ENCODE measurements at places on chromosomes 13 and 19.

DNA sequence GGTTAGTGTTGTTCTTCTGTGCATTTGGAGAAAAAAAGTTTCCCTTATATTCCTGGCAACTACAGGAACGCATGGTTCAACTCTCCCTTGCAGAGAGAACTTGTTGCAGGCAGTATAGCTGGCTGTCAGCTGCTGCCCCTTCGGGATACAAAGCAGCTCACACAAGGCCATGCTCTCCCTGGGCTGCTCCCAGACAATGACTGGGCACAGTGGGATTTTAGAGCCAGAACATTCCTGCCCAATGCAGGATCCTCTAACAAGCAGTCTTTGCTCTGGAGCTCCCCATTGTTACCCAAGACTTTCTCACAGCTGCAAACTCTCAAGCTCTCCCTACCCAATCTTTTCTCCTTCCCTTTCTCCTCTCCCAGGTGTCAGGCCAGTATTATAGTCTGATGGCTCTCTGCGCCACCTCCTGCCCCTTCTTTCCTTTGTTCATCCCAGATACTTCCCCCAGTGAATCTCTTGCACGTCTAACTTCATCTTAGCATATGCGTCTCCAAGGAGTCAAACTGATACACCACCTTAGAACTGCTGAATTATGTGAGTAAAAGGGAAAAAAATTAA is 27.5 kb upstream of the SERPINE3 start:
- DNase-seq, result no peak

DNA sequence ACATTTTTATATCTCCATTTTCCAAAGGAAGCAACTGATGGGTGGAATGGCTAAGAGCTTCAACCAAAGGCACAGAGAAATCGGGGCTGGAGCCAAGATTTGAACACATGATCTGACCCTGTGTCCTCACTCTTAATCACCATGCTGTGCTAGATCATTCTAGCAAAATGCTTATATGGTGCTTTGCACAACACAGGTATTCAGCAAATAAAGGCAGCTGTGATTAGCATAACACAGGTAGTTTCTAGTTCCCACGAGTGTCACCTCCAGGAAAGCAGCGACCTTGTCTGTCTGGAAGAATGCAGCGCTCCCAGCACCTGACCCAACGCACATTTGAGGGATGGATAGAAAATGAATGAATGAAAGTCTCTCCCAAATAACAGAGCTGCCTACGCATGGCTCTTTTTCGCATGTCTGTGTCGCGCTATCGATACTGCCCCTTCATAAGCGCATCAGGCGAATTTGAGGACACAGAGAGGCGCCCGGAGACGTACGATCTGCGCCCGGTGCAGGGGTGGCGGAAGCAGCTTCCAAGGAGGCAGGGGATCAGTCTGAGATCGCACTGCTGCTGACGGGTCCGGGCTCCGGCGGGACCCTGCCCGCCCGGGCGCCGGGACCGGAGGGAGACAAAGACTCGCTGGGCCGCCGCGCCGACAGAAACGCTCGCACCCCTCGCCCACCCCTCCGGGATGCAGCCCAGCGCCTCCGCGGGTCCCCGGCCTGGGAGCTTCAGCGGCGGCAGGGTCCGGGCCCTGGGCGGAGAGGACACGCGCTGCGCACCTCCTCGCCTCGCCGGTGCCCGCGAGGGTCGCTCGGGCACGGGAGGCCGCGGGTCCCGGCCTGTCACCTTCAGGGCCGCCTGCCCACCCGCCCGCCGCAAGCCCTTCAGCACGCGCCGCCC is 609 bp downstream of the EPS15L1 start:
- DNase-seq, result peak; percentile 65

- no peak for DNase-seq
Observed at GRCh38 chr13:97440598-97441170, 6.7 kb downstream of the RAP2A start.

DNA sequence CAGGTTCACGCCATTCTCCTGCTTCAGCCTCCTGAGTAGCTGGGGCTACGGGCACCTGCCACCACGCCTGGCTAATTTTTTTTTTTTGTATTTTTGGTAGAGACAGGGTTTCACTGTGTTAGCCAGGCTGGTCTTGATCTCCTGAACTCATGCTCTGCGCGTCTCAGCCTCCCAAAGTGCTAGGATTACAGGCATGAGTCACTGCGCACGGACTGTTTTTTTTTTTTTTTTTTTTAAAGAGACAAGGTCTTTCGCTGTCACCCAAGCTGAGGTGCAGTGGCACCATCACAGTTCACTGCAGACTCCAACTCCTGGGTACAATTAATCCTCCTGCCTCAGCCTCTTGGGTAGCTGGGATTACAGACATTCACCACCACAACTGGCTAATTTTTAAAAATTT is 8.2 kb upstream of the ADAMTS10 start:
- no peak for DNase-seq

DNA sequence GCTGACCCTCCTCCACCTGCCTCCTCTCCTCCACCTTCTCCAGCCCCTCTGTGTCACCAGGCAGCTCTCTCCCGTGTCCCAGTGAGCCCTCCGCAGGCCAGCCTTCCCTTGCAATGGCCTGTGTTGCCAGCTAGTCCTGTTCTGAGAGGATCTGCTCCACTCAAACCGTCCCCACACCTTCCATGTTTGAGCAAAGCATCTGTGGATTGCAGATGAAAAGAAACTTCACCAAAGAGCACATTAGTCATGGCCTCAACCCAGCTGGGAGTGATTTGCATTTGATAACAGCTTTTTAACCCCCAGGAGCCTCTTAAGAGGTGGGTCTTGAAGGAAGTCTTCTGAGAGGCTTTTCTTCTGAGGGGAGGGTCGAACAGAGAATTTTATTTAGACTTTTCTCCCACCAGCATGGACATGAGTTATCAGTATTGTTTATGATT is 72.8 kb downstream of the COL4A2 start:
- no peak for DNase-seq

GRCh38 chr13:50244355-50244712 is 229.1 kb downstream of the KCNRG start:
- no peak for DNase-seq
